ENCODE measurements at places on chromosomes 12 and 14. TPM values are rescaled to one million over a fixed set of nuclear protein-coding genes. Genes with fewer than 3 reads are reported as not detected.

DNA sequence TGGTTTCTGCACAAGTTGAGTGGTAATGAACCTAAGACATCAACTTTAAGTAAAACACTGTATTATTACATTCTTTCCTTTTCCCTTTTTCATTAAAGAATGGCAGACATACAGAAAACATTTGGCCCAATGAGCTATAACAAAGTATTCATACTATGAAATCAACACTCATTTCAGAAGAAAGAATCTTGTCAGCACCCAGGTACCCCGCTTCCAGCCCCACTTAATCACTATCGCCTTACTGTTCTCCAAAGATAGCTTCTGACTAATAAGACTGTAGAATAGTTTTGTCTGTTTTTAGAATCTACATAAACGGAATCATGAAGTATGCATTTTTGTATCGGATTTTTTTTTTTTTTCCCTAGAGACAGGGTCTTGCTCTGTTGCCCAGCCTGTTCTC, 9.5 kb downstream of the CNTN1 start:
- ATAC-seq: no peak

- ATAC-seq: no peak
Measured at GRCh38 chr12:111222523-111222922, 146.4 kb downstream of the PHETA1 start.

DNA sequence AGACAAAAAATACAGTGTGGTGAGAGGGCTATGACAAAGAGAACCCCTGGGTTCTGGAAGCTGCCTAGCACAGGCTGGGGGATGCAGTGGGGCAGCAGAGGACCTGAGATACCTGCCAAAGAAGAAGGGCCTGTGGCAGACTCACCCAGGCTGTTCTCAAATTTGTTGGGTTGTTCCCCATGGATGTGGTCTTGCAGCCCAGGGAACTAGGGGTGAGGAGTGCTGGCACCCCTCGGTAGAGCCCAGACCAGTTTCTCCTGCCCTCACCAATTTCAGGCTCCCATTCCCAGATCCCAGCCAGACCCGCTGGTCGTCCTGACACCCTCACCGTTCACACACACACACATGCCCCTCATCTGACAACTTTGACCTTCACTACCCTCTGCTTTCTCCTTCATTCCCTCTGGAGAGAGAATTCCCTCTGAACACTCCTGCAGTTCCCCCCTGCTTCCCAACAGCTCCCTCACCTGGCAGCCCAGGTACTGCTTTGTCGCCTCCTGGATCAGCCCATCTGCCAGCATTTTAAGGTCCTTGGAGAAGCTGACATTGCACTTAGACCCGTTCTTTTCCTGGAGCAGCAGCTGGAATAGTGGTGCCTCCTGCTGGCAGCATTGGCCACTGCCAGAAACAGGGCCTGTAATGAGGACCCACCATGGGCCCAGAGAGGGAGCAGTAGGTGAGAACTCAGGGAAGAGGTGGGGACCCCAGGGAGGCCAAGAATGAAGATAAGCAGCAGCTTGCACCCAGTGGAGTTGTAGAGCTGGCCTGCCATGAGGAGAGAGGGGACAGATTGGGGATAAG, 5.9 kb upstream of the GDF11 start:
- no peak for ATAC-seq

- no peak for ATAC-seq
Measured at GRCh38 chr12:62977418-62977817, 42.5 kb upstream of the PPM1H start.

DNA sequence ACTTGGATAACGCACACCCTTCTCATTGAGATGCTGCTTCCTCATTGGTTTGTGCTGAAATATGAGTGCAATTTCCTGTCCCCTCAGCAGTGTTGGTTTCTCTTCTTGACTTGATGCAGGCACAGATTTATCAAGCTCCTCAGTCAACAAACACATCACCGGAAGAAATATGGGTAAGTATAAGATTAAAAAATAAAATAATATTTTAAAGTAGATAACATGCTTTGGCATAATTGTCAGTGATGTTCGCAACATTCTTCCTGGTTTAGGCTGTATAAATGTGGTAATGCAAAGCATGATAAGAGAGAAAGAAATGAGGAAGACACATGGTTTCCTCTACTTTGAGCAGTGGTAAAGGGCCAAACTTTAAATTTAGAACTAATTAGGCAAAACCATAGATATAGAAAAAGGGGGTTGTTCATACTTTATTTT, at the start of gene GPR65:
Gene GPR65 (plus strand): TSS at position 86 of the 432 bp plus-strand sequence. CDS start 5,713 bp downstream, outside the sequence.
- ATAC-seq: no peak

- peak; percentile 25 for ATAC-seq
Measured at GRCh38 chr12:95700316-95700785, 90.2 kb downstream of the NTN4 start.

DNA sequence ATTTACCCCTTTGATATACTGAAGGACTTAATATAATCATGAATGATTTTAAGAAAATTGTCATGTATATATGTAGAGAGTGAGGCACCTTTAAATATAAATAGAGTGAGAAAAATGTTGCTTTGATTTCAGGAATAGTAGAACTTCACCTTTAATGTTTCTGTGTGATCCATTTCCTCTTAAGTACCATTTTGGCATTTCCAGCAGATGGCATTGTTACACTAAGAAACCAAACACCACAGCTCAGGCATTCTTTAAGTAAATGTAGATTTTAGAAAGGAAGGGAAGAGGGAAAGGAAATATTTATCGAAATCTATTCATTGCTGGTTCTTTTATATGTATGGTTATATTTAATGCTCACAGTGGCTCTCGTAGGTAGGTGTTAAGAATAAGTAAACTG, 556.7 kb upstream of the FBXO33 start:
- ATAC-seq: no peak

GRCh38 chr14:69703047-69704039, 63.6 kb upstream of the SRSF5 start:
- peak; percentile 36 for ATAC-seq

MFAP5 gene
- 205 TPM for total RNA-seq

SMOC1 gene
- 11.8 TPM for total RNA-seq

KLRK1 gene
- total RNA-seq: 0.85 TPM

FOXN4 gene
- total RNA-seq: not detected

ZFHX2 gene
- 2.5 TPM for total RNA-seq

FLVCR2 gene
- total RNA-seq: 5.8 TPM

NUP37 gene
- total RNA-seq: 15.2 TPM

All from gastroesophageal sphincter (tissue), 4 donors.